GM18507 (cell line): ENCODE measurements at places on chromosomes 6 and 20.
A peak's percentile ranks its signal among the peaks of the same experiment; 100 is the strongest.

DNA sequence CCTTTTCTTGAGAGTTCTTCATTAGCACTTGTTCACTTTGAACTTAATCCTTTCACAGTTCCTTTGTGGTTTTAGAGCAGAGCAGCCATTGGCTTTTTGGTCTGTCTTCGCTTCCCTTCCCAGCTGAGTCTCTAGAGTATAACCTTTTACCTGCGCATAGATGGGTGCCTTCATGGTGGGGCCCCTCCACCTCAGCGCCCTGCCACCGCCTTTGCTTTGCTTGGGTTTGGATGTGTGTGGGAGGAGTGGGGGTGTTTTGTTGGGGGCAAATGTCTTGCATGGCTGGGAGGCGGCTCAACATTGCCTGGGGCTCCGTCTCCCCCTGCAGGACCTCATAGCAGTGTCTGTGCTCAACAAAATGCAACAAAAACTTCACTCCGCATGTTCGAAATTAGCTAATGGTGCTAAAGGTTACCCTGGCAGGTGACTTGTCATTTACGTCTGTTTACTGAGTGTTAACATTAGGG is 11.9 kb downstream of the PYGB start:
- DNase-seq: no peak

DNA sequence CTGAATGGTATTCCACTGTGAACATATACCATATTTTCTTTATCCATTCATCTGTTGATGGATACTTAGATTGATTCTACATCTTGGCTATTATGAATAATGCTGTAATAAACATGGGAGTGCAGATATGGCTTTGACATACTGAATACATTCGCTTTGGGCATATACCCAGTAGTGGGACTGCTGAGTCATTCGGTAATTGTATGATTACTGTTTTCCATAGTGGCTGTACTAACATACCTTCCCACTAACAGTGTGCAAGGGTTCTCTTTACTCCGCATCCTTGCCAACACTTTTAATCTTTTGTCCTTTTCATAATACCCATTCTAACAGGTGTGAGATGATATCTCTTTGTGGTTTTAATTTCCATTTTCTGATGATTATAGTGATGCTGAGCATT is 98.2 kb upstream of the ESR1 start:
- DNase-seq: no peak

GRCh38 chr20:6485351-6485750 is 282.1 kb upstream of the BMP2 start:
- DNase-seq: no peak

GRCh38 chr6:16183187-16183664 is 54.3 kb downstream of the MYLIP start:
- DNase-seq: no peak

DNA sequence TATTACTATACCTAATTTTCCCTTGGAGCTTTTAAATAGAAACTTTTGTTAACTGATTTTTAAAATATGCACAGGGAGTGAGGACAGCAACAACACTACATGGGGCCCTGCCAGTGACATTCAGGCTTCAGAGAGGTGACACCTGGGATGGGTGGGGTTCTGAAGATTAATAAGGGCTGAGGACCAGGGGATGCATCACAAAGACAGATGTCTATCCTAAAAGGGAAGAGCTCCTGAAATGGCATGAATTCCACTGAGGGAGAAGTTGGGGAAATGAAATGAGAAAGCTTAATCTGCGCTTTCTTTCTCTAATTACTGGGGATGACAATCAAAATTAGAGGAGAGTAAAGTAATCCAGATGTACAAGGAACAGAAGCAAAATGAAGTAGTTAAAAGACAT is 162.8 kb downstream of the BTBD9 start:
- no peak for DNase-seq

DNA sequence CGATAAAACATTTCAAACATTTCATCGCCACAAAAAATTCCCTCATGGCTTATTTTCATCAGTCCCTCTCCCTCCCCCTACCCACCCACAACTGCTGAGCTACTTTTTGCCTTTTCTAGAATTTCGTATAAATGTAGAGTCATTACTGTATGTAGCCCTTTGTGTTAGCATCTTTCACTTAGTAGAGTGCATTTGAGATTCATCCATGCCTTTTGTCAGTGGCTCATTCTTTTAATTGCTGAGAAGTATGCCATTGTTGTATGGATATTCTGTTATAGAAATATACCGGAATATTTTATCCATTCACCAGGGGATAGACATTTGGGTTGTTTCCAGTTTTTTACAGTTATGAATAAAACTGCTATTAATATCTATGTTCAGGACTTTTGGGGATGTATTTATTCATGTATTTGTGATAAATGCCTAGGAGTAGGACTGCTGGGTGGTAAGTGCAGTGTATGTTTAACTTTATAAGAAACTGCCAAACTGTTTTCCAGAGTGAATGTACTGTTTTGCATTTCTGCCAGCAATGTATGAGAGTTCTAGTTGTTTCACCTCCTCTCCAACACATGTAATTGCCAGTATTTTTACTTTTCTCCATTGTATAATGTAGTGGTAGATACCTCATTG is 50.4 kb downstream of the FOXO3 start:
- DNase-seq: no peak

- DNase-seq: no peak
These were observed 80.9 kb upstream of the TAB2 start for GRCh38 chr6:149236589-149236988.

DNA sequence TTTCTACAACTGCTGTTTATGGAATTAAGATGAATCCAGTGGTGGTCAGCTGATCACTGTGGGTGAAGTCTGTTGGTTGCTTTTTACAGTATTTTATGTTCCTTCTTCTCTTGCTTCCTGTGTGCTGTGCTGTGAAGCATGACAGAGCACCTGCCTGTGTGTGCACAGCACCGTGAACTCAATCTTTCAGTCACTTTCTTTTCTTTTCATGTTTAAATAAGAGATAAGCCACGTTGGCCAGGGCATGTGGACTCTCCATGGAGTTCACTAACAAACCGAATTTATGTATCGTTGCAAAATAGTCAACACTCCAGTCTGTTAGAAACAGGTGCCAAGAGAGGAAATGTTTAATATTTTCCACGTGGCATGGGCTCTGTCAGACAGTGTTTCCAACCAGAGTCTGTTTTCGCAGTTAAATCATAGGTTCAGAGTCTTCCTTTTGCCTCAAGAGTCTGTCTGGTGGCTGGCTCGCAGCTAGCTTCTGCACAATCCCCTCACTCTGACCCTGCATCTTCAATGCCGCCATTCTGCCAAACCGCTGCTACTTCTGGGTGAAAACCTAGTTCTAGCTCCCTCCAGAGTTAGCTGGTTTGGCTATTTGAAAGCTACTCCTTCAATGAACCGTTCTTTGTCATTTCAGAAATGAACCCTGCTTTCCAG is 73.2 kb downstream of the QRSL1 start:
- peak; percentile 63 for DNase-seq

DNA sequence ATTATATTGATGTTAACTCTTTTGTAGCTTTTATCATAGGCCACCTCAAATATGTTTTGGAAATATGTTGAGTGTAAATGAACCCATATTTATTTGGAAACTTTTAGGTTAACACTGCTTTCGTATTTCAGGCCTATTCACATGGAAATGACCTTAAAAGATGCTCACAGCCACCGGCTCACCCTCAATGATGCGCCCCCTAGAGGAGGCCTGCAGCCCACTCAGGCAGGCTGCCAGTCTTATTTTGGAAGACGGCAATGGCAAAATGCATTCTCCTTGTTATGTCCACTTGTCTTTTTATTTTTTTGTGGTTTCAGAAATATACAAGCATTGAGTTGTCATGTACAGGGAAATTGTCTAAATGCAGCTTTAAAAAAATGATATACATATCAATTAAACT is 869.7 kb downstream of the PHF3 start:
- DNase-seq: no peak

GRCh38 chr20:54502179-54502578 is 26.8 kb downstream of the DOK5 start:
- DNase-seq: no peak
